ENCODE measurements at places on chromosomes 2 and 18. TPM values are rescaled to one million over a fixed set of nuclear protein-coding genes. Genes with fewer than 3 reads are reported as not detected.

Gene ASPRV1
- total RNA-seq: 0.29 TPM

Gene ALPP
- not detected for total RNA-seq

Gene SNORC
- 0.72 TPM for total RNA-seq

Gene CDCA7
- total RNA-seq: 1.1 TPM

Gene ITPRIPL1
- 1.4 TPM for total RNA-seq

Gene RTP5
- not detected for total RNA-seq

Gene APCDD1
- 1.8 TPM for total RNA-seq

DNA sequence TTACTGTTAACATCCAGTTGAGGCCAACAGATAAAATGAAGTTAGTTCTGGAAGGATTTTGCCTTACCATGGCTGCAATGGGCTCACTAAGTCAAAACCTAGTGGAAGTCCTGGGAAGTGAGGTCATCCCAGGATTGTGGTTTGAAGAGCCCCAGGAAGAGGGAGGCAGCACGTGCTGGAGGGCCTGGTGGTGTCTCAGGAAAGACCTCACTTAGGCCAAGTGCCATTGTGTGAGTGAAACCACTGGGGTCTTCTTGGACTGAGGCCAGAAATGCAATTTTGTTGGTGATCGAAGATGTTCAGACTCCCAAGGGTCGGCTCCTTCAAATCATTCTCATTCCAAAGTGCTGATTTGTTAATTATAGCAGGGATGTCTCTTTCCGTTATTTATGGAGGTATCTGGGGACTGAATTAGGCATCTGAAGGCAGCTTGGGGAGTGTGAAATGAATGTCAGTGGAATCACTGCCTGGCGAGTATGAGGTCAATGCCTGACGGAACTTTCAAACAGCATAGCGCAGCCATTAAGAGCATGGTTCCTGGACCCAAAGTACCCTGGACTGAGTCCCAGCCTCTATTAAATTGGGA, 60.0 kb downstream of the IL1R2 start:
- DNase-seq: peak; percentile 48

DNA sequence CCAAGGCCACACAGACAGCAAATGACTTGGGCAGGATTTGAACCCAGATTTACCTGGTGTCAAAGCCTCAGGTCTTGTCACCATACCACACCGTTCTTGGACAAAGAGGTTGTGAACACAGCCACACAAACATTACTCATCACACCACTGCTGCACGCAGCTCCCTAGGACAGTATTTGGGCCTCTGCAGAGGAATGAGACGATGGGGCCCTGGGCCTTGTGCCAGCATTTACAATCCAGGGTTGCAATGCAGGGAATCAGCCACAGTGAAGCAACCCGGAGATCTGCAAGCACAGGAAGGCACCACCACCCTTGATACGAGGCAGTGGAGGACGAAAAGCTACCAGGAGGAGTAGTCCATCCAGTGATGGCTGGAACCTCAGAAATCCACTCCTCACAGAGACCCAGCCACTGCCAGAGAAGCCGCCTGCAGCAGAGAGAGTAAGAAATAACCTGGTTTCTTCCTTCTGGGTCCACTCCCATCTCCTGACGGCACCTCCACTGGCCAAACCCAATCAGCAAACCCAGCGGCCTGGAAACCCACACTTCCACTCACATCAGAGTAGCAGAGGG, 3.7 kb upstream of the MTCL1 start:
- DNase-seq: peak; percentile 96

DNA sequence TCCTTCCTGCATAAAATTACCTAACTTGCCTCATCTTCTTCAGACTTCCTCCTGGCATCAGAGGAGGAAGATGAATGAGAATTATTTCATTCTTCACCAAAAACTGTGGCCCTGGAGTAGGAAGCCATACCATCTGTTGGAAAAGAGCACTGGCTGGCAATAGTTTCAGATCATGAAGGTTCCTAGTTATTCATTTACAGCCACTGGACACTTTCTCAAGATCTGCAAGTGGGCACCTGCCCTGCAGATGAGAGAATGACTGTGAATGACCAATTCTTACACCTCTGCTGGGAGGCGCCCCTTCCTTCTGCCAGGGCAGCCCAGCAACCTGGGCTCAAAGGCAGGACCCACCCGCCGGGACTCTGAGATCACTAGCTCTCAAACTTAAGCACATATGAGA, 13.0 kb downstream of the DIPK1C start:
- no peak for DNase-seq

DNA sequence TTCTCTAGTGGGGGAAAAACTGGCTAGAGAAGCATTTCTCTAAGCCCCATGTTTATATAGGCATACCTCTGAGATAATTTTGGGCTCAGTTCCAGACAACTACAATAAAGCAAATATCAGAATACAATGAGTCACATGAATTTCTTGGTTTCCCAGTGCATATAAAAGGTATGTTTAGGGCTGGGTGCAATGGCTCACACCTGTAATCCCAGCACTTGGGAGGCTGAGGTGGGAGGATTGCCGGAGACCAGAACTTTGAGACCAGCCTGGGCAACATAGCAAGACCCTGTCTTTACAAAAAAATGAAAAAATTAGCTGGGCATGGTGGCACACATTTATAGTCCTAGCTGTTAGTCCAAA, 22.2 kb downstream of the TSN start:
- no peak for DNase-seq

DNA sequence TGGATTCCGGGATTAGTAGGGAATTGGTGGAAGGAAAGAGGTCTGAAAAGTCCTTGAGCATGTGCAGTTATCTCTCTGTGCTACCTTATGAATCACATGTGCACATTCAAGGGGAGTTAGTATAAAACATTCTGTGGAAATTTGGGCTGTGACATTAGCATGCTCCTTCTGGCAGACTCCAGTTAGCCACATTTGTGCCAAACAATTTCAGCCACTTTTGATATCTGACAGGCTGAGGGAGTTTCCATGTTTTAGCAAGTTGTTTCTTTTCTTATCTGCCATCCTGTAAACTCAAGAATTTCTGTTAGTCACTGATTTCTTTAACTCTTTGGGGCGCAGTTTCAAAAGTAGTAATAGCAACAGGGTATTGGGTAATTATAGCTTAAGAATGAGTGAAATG, 28.3 kb upstream of the GYPC start:
- no peak for DNase-seq

DNA sequence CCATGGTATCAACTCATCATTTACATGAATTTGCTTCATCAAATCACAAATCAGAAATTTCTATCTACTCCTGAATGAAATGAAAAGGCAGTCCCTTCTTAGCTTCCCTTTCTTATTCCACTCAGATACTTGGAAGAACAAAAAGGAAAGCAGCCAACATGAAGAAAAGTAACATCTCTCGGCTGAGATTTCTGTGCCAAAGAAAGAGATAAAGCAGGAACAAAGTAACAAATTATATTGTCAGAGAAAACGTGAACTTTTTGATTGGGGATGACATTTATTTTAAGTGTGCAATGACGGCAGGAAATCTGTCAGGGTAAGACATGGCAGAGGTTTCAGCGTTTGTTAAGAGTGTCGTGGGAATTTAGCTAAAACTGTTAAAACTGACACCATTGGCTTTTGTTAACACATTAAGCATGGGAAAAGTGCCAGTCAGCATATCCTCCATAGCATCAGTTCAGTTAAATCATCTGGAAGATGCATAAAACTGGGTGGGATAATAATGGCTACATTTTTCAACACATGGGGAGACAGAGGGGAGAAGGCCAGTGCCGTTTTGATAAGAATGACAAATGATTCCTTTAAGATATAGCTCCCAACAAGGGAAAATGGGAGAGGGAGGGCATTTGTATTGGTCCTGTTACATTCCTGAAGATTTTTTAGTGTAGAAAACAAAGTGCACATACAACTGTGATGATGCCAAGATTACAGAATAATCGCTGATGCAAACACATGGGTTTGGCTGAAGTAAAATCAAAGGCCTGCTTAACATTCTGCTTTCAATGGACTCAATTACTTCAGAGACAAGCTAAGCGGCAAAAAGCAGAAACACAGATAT, 211.6 kb downstream of the ZNF521 start:
- no peak for DNase-seq

- DNase-seq: no peak
Measured at GRCh38 chr2:234019896-234020295, 30.6 kb upstream of the SPP2 start.

- DNase-seq: no peak
Measured at GRCh38 chr2:199940373-199940772, 14.9 kb downstream of the TYW5 start.

- no peak for DNase-seq
Measured at GRCh38 chr18:43970656-43971055, 693.4 kb upstream of the SYT4 start.

DNA sequence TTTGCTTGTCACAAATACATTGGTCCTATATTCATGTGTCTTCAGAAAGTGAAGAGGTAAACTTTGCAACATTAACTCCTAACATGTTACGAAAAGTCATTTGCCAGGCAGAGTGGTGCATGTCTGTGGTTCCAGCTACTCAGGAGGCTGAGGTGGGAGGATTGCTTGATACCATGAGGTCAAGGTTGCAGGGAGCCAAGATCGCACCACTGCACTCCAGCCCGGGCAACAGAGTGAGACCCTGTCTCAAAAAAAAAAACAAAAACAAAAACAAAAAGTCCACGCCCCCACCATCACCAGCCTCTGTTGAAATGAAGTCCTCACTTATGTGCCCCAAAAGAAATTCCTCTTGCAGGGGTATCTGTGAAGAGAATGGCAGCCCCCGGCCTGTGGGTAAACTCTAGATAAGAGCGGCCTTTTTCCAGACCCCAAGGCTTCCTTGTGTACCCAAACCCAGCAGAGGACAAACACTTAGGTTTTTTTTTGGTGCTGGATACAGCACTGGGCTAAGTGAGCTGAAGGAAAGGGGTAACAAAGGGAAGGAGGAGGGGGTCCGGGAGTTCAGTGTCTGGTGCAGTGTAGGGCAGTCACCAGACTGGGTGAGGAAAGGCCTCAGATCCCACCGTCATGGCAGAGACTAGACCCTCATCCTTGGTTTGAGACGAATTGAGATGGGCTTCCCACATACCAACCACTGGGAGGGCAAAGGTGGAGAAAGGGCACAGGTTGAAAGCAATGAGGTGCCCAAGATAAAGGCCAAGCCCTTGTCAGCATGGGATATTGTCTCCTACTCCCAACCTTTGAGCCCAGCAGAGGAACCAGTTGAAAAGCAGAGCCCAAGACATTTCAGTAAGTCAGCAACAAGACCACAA, 19.2 kb downstream of the HSPD1 start:
- no peak for DNase-seq

DNA sequence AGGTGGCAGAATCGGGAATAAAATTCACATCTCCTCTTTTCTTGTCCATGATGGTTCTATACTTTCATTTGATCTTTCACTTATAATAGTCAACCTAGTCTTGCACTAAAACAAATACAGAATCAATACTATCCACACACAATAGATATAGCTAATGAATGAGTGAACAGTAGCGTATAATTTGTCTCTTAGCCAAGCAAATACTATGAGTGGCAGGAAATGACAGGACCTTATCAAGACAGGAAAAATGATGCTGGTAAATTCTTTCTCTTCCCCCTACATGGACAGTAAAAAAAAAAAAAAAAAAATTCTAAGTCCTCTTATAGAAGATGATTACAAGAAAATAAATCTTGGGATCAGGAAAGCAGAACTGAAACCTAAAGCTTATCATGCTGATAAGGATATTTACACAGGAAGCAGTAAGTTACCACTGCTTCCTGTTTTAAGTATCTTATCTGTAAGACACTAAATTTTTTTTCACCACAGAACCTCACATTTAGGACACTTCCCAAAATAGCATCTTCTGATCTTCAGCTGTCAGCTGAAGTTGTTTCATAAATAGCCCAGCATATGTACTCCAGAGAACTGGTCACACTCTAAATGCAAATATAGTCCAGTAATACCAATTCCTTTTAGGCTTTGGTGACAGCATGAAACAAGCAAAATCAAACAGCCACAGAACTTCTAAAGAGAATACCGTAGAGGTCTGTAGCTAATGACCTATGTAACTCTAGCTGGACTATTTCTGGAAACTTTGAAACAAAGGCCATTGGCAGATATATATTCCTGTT, 27.0 kb downstream of the IRS1 start:
- no peak for DNase-seq

GRCh38 chr2:85838181-85838580, 50.6 kb downstream of the ST3GAL5 start:
- DNase-seq: no peak

- peak; percentile 48 for DNase-seq
Measured at GRCh38 chr2:10373931-10374330, 71.2 kb downstream of the HPCAL1 start.

- peak; percentile 97 for DNase-seq
Measured at GRCh38 chr2:217858519-217859491, 144.0 kb downstream of the TNS1 start.

GRCh38 chr2:64164629-64165028, 20.4 kb upstream of the PELI1 start:
- no peak for DNase-seq

- DNase-seq: no peak
Measured at GRCh38 chr18:212780-213179, 54.4 kb downstream of the USP14 start.

DNA sequence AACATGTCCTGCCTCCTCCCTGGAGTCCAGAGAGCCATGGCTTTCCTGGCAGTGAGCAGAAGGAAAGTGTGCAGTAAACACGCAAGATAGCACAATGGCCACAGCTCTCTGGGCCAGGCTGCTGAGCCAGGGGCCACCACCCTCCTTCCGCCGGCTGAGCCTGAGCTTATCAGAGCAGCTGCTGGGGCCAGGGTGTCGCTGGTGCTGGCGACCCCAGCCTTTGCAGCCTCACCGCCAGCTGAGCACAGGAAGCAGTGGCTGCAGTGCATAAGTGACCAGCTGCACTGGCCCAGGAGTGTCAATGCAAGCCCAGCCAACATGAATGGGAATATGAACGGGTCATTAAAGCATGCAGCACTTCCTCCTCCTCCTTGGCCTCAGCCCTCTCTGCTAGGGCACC, 172.0 kb downstream of the ZFP36L2 start:
- DNase-seq: no peak

- DNase-seq: peak; percentile 44
Measured at GRCh38 chr2:233448575-233448974, 94.3 kb downstream of the DGKD start.

- DNase-seq: peak; percentile 47
Measured at GRCh38 chr2:58042486-58042970, 4.1 kb upstream of the VRK2 start.

- peak; percentile 50 for DNase-seq
Measured at GRCh38 chr2:191686066-191686465, 8.1 kb downstream of the NABP1 start.

DNA sequence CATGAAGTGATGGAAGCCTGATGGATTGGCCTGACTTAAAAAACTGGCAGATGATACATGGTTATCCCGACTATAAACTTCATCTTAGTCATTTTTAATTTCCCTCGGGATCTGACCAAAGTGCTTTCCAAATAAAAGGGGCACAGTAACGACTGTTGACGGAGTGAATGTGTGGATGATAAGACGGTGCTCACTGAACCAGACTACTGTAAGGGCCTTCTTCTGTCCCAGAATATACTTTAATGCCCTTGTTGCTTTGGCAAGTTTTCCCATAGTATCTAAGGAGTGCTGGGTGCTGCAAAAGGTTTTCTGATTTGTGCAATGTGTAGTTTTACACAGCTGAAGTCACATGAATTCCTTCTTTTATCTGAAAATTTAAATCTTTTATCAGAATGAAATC, 373.5 kb downstream of the DSEL start:
- DNase-seq: no peak

Measured in osteoblast (primary cell).